Lower lobe of right lung (tissue), 2 donors: ENCODE measurements at places on chromosomes 2 and 18. TPM values are rescaled to one million over a fixed set of nuclear protein-coding genes. Genes with fewer than 3 reads are reported as not detected.
A peak's percentile ranks its signal among the peaks of the same experiment; 100 is the strongest.

VSNL1 gene
- 1.6 TPM for total RNA-seq

GRCh38 chr2:68710336-68710735, 24.3 kb upstream of the ARHGAP25 start:
- H3K4me3 ChIP-seq: no peak overlapping the region
- DNase-seq: no peak

DNA sequence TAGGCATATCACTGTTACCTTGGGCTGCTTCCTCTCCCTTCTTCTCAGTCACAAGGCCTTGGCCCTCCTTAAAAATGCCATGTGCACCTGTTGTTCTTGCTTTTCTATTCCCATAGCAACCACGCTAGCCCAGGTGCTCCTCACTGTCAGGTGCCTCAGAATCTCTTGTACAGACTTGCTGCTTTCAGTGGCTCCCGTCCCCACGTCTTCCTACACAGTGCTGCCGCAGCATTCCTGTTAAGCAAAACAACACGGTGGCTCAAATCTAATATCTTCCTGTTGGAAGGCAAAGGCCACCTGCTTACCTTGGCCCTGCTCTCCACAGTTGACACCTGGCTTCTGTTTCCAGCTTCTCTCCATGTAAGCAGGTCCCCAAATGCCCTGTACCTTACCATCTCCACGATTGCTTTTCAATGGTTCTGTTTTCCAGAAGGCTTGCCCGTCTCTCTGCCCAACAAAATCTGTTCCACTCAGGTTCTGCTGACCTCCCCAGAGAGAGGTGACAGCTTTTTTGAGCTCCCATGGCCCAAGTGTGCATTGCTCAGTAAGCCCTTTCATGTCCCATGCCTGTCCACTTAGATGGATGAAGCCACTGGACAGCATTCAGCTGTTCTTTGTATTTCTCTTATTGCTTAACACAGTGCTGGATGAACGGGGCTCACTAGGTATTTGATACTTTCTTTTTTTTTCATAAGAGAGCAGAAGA, 240.4 kb downstream of the PRKCE start:
- peak overlapping the region; percentile 83 for H3K27ac ChIP-seq
- no peak overlapping the region for H3K4me3 ChIP-seq
- no peaks in the 10 kb centered on the region for H3K27me3 ChIP-seq
- H3K36me3 ChIP-seq: no peaks in the 10 kb centered on the region

DNA sequence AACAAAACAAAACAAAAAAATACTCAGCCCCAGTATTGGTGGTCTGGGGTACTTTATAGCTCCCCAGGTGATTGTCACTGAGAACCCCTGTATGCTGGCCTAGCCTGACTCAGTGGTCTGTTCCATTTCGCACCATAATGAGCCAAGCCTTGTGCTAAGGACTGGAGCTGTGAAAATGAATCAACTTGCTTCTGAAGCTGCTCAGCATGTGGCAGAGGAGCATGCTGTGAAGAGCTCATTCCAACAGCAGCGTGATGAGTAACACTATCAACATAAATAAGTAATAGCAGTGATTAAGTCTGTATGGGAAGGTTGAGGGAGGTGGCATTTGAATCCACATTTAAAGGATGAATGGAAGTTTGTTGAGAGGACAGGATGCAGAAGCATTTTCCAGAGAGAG, 67.2 kb upstream of the ATL2 start:
- no peak overlapping the region for H3K4me3 ChIP-seq
- no peak overlapping the region for H3K27ac ChIP-seq
- H3K27me3 ChIP-seq: no peaks in the 10 kb centered on the region
- no peaks in the 10 kb centered on the region for H3K36me3 ChIP-seq

DNA sequence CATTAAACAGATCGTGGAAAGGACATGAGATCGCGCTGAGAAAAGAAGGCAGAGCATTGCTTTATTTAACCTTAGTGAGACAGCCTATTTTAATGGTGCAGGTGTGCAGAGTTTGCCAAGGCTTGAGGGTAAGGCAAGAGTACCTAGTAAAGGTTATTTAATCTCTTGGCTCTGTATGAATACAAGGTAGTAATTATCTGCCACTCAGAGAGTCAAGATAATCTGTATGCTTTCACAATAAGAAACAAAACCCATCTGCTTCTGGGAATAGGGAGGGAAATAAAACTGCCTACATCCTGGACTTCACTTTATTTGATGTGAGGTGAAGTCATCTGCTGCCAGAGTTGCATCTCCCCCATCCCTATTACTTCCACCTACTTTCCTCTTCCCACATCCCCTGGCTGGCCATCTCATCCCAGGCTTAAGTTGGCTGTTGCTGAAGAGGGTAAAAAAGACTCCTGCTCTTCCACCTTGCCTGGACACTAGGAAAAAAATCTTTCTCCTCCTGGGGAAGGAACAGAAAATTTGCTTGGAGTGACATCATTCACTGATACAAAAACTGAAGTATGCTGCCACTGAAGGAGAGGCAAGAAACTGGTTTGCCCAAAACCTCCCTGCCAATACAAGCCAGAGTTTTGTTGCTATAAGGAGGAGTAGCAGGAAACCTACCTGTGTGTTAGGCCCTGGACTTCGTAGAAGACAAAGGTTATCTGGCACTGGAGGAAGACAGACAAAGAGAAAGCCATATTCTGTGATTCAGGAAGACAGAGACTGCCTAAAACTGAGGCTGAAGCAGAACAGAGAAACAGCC, 35.8 kb upstream of the ARHGAP25 start:
- no peaks in the 10 kb centered on the region for H3K27me3 ChIP-seq
- H3K4me3 ChIP-seq: no peak overlapping the region
- no peak for DNase-seq
